ENCODE measurements at places on chromosomes 2 and 18.

- DNase-seq = no peak
These were observed 23.7 kb upstream of the SMAD7 start for GRCh38 chr18:48974304-48975119.

DNA sequence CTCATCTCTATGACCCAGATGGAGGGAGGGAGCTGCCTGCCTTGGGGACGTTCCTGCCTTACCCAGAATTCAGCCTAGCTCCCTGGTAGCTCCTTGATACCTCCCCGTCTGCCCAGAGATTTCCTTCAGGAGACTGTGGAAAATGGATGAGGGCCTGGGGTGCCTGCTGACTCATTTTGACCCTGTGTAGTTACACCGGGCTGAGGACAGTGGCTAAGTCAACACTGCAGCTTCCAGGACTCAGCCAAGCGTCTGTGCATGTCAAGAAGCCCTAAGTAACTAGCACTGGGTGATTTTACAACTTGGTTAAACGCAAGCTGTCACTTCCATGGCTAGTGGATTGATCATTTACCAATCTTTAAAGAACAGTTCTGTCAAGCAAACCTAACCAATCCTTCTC is 23.3 kb upstream of the EPAS1 start:
- no peak for DNase-seq

DNA sequence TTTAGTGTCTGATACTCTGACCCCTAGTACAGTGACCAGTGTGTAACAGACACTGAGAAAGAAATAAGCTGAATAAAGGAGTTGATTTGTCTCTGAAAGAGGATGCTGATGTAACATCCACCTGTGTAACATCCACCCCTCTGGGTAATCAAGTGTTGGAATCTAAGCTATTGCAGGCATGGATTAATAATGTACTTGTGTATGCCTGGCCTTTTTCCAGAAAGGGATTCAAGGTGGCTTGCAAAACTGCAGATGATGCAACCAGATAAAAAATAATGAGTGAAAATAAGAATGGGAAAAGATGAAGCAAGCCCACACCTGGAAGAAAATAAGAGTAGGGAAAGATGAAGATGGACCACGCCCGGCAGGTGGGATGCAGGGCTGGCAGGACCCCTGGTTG is 48.2 kb upstream of the FOXI3 start:
- no peak for DNase-seq

GRCh38 chr18:29556070-29556469 is 1379.1 kb upstream of the CDH2 start:
- DNase-seq = no peak

DNA sequence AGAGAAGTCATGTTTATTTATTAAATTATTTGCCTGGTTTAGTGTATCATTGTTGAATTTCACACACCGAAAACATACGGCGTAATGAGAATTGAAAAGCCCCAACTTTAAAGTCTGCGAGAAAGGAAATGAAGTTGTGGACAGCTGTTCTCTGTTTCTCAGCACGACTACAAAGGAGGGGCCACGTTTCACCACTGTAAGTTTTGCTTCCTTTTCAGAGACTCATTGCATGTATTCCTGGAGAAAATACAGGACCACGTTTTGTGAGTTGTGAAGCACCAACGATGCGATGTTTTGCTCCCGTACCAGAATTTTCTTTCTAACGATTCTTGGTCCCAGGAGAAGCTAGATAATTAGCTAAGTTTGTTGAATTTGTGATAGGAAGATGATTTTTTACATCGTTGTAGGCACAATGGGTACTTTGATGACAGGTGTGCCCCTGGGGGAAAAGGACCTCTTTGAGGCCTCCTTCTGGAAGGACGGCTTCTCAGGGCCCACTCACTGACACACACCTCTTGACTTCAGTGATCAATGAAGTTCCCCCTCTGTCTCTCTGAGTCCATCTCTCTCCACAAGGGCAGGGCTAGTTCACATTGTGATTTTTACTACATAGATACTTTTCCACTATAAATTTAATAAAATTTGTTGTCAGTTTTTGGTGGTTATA is 23.7 kb upstream of the ACKR3 start:
- DNase-seq = no peak

GRCh38 chr2:200968162-200968561 is 4.7 kb upstream of the ORC2 start:
- DNase-seq = no peak

GRCh38 chr2:180707884-180708205 is 272.6 kb upstream of the UBE2E3 start:
- peak; percentile 9 for DNase-seq

DNA sequence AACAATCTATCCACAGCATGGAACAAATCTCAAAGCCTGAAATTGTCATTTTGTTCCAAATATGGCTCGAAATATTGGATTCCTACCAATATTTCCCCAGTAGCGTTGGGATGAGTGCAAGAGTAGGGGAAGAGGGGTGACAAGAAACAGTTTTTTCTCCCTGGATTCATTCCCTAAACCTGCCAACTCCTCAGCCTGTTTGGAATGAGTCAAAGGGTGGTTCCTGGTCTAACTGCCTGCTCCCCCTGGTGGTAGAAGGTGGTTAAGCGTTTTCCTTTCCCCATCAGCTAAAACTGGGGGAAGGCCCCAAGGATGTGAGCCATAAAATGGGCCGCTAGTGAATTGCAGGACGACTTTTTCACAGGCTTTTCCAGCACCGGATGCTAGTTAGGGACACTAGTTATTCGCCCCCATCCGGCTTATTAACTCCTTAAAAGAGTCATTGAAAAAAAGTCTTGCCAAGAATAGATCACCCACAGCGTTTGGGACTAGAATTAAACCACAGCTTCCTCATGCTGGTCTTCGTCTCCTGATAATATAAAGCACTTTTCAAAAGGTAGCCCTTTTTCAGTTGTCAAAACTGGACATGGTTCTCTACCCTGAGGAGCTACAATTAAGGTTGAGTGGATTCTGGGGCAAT is 72.5 kb downstream of the DHRS9 start:
- peak; percentile 35 for DNase-seq

DNA sequence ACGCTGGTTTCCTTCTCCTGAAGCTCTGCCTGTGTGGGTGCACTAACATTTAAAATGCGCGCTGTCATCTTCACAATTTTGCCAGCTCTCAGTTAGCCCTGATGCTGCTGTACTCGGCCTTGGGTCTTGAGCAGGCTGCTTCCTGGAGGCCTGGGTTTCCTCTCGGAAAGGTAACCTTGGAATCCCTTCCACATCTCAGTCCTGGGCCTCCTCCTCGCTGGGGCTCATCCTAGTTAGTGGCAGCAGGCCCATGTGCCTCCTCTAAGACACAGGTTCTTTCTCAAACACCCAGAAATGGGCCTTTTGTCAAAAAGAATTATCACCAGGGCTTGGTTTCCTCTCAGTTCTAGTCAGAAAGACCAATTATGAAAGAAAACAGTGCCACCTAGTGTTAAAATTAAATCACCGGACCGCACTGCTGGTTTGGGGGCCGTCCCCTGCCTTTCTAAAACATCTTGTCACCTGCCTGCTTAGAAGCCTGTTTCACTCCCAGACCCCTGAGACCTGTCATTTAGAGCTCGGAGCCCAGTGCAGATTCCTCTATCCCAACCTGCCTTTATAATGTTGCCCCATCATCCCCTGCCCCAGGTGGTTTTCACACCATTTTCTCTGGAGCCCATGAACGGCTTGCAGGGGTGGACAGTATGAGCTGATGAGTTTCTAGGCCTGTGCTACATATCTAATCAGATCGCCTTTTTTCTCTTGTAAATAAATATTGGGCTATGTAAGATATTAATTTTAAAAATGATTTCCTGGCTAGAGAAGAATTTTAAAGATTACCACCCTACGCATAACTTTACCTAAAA is 42.4 kb downstream of the HK2 start:
- DNase-seq = peak; percentile 54

- peak; percentile 41 for DNase-seq
These were observed 128.0 kb downstream of the SPP2 start for GRCh38 chr2:234178330-234179030.

- DNase-seq = no peak
These were observed 203.3 kb upstream of the SMAD2 start for GRCh38 chr18:48133671-48134251.

DNA sequence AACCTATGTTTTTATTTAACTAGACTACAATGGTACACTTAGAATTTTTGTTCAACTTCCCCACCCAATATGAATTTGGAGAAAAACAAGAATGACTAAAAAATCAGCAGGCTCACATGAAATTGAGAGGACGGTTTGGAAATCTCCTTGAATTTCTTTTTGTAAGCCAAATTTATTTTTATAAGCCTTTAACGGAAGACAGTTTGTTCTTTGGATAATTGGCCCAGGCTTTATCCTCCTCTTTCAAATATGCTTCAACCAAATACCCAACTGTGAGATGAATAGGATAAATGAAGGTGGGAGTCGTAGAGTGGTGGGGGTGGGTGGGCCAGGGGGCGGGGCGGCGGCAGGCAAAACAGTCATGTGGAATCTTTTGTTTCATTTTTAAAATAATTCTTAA is 60.6 kb downstream of the FMNL2 start:
- DNase-seq = no peak

- no peak for DNase-seq
These were observed 940 bp downstream of the XRCC5 start for GRCh38 chr2:216109962-216110614.

- DNase-seq = peak; percentile 76
These were observed 35.8 kb upstream of the ASPRV1 start for GRCh38 chr2:69997015-69997830.

- no peak for DNase-seq
These were observed 385.6 kb upstream of the ID2 start for GRCh38 chr2:8296306-8296705.

DNA sequence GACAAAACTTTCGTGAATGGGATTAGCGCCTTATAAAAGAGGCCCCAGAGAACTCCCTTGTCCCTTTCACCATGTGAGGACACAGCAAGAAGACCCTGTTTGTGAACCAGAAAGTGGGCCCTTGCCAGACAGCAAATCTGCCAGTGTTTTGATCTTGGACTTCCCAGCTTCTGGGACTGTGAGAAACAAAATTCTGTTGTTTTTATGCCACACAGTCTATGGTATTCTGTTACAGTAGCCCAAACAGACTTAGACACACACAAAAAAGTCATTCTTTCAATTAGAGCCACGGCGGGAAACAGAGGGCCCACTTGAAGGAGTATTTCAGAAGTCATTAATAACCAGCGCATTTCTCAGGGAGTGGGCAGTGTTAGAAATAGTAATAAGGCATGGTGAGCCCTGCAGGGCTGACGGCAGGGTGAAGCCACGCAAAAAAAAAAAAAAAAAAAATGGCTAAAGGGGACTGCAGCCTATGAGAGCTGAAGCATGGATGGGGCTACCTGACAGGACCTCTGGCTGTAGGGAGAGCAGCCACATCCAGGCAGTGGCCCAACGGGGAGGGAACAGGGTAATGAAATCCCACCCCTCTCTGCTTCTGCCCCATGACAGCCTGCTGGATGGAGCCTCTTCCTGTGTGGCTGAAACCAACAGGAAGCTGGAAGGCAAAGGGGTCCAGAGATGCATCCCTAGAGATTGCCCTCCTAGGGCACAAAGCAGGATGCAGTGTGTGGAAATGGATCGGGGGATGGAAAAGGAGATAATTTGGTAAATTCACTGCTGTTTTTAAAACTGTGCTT is 189.3 kb downstream of the KCNS3 start:
- no peak for DNase-seq

- no peak for DNase-seq
These were observed 102.4 kb upstream of the ST6GAL2 start for GRCh38 chr2:106988361-106988760.

GRCh38 chr2:107276034-107276433 is 390.1 kb upstream of the ST6GAL2 start:
- DNase-seq = no peak

- DNase-seq = no peak
These were observed 196.4 kb upstream of the PXDN start for GRCh38 chr2:1940679-1941078.

- DNase-seq = peak; percentile 35
These were observed 34.7 kb downstream of the NAPG start for GRCh38 chr18:10560452-10561045.

DNA sequence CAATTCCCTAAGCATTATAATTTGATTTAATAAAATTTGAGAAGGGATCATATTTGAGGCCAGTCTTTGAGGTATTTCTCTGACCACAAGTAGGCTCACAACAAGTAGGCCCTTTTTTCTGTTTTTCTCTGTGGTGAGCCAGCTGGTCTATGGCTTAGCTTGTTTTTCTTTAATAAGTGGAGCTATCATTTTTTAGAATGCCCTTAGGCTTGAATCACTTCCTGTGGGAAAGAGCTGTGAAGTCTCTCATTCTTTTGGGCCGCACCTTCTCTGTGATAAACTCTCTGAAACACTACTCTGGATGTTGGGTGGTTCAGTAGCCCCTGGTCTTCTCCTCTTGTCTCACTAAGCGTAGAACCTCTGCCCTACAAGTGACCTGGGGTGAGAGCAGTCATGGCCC is 235.9 kb downstream of the SUCLG1 start:
- DNase-seq = no peak

DNA sequence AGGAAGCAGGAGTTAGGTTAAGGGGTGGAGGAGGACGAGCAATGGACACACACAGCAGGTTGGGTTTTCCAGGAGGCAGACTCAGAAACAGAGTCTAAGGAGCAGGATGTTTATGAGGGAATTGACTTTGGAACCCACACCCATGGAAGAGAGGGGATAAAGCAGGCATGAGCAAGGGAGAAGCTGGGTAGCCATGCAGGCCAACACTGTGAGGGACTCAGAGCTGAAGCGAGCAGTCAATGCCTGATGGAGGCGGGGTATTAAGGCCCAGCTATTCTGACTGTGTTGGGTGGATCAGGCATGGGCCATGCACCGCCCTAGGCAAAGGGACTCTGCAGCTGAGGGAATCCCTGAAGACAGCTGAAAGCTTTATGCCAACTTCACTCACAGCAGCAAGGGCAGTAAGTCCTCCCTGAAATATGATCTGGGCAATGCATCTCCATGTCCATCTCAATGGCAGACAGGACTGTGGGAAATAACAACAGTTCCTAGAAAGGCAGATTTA is 37.6 kb downstream of the TEX51 start:
- no peak for DNase-seq

DNA sequence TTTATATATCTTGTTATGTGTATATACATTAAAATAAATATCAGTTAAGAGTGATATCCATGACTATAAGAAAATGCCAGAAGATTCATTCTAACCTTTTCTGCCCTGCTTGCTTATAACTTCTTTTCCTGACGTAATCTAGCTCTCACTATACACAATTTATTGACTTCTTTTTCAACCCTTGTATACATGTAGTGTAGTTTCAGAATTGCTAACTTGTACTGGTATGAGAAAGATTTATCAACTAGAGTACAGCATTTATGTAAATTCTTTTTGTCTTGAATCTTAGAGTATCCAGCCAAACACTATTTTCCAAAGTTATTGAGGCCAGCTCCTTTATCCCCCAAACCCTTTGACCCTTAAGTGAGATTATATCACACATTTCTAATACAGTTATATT is 798.0 kb upstream of the RAB6C start:
- DNase-seq = no peak
